Left cardiac atrium (tissue), 4 donors: ENCODE measurements at places on chromosomes 7 and 10.
A peak's percentile ranks its signal among the peaks of the same experiment; 100 is the strongest.

DNA sequence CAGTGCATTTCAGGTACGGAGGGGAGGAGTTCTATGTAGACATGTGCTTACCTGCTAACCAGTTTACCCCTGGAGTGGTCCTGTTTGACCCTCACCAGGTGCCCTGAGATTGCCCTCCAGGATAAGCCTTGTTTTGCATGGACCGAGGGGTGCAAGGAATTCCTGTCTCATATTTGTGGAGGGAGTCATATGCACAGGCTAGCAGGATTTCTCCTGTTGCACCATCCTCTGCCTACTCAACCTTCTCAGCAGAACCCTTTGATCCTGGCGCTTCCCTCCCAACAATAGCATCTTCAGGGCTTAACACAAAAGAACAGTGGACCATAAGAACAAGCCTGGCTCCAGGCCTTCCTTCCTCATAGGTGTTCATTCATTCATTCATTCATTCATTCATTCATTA lies 7.2 kb downstream of the TRPV6 start:
- no peak for DNase-seq

GRCh38 chr10:103196516-103196915 lies 3.4 kb upstream of the NT5C2 start:
- no peak for DNase-seq

DNA sequence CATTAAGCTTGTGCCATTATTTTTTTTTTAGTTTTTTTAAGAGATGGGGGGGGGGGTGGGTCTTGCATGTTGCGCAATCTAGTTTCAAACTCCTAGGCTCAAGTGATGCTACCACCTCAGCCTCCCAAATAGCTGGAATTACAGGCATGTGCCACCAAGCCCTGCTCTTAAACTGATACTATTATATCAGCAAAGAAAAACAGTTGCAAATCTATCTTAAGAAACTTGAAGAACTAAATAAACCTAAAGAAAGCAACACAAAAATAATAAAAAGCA lies 47.5 kb downstream of the BRAF start:
- DNase-seq: no peak

GRCh38 chr10:2984682-2985081 lies 82.7 kb upstream of the PFKP start:
- no peak for DNase-seq

GRCh38 chr7:149606826-149607225 lies 109.2 kb upstream of the ZNF746 start:
- DNase-seq: no peak

DNA sequence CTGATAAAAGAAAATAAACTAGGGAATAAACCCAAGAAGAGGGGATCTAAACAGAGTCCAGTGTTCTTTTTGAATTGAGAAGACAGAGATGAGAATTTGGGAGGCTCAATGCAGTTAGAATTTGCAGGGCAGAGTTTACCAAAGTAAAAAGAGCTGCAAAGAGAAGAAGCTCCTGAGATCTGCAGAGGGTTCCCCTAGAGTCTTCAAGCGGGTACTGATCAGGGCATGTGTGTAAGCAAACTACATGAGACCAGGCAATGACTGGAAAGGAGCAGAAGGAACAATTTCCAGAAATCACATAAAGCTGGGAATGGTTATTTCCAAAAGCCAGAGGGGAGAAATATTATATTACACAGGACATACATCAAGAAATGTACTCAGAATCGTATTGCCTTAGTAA lies 58.1 kb upstream of the TES start:
- DNase-seq: no peak

GRCh38 chr10:127979045-127979444 lies 72.1 kb downstream of the PTPRE start:
- DNase-seq: no peak

DNA sequence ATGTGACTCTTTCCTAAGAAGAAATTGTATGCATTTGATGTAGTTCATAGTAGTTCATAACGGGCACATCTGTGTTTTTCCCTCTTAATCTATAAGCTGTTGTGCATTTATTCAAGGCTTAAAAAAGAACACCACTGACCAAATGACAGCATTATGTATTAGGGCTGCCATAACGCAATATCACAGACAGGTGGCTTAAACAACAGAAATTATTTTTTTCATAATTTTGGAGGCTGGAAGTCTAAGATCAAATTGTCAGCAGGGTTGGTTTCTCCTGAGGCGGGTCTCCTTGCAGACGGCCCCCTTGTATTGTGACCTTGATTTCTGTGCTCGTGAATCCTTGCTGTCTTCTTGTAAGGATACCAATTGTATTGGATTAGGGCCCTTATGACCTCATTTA lies 627 bp upstream of the SSMEM1 start:
- DNase-seq: no peak

DNA sequence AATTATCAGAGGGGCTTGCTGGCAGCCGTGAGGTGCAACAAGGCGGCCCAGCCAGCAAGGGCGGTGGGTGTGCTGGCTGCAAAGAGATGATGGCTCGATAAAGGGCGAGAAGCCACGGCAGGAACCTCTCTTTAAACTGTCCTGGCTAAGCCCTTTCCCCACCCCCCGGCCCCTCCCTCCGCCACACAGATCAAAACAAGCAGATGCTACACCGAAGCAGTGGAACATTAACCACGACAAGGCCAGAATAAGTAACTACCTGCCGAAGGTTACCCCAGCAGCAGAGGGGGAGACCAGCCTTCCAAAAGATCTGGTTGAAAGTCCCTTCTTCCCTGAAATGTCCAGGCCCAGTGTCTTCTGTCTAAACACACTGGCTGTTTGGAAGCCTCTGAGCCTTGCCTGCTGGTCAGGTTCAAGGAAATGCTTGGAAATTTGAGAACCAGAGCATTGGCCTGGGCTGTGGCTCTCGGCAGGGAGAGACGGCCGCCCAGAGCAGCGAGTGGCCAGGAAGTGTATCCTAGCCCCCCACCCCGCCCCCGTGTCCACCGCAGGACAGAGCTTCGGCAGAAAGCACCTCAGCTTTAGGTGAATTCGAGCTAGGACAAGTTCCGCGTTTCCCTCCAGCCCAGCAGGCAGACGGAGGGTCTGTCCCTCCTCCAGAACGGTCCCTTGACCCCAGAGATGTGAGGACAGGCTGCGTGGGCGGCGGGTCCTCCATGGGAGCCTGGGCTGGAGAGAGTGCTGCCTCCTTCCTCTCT lies 2.1 kb downstream of the FAM20C start:
- no peak for DNase-seq

- DNase-seq: no peak
These were observed 6.5 kb downstream of the PTPRE start for GRCh38 chr10:127913368-127913759.

GRCh38 chr10:29370097-29371092 lies 81.5 kb downstream of the LYZL1 start:
- DNase-seq: no peak

DNA sequence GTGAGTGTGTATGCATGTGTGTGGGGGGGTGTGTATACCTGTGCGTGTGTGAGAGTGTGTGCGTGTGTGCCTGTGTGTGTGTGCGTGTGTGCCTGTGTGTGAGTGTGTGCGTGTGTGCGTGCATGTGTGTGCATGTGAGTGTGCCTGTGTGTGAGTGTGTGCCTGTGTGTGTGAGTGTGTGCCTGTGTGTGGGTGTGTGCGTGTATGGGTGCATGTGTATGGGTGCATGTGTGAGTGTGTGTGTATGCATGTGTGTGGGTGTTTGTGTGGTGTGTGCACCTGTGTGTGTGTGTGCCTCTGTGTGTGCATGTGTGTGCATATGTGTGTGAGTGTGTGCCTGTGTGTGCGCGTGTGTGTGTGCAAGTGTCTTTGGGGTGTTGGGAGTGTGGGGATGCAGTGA lies 6.4 kb downstream of the ANTXRL start:
- no peak for DNase-seq

DNA sequence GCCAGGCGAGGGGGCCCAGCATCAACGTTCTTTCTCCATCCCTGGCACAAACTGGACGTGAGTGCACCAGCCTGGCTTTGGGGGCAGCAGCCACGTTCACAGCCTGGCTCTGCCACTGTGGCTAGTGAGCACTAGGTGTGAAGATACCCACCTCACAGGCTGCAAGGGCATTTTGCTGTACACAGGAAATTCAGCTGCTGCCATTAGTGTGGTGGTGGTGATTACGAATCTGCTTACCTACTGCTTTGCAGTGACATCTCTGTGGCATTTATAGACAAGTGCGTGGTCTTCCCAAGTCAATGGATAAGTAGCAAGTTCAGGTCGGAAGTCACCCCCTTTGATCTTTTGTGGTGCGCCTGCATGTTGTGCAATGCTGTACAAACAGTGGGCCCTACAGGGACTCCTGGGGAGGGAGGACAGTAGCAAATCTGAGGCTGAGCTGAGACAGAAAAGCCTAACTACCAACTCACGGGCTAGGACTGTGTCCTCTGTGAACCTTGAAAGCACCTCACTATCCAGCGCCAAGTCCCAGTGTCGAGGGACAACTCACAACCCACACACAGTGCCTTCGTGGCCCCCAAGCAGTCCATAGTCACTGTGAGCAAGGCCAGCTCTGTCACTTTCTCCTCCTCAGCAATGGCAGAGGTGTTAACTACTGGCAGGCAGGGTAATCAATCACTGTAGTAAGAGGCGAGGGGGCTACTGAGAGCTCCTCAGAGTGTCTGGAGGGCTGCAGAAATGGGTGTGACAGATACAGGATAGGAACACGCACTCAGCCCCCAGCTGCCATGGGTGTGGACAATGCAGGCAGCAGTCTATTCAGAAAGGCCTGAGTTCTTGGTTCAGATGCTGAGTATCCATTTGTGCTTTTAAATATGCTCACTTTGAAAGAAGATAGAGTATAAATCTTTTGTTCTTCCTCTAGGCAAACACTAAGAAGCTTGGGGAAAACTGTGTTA lies 17.0 kb upstream of the MMP21 start:
- no peak for DNase-seq

GRCh38 chr7:45917658-45918057 lies 3.4 kb downstream of the IGFBP3 start:
- peak; percentile 84 for DNase-seq

GRCh38 chr7:10475940-10476641 lies 497.6 kb upstream of the PHF14 start:
- DNase-seq: no peak

GRCh38 chr10:69051303-69051702 lies 36.6 kb upstream of the SRGN start:
- DNase-seq: no peak

- DNase-seq: no peak
These were observed 137.8 kb downstream of the MAPK8 start for GRCh38 chr10:48444266-48444665.

DNA sequence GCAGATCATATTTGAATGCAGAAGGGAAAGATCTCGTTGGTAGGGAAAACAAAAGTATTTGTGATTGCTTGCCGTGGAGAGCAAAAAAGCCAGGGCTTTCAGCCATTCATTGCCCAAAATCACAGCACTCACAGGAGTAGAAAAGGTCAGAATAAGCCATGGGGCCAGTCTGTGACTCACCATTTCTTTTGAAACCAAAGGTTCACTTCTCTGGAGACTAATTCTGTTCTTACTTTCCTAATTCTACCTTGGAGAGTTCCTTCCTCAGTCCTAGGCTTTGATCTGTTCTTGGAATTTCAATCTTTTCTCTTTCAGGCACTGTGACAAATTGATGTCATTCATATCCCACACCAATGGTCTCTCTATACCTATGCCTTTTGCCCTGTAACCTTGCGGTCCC lies 54.1 kb upstream of the FAM180A start:
- DNase-seq: no peak

- DNase-seq: no peak
These were observed 93.2 kb downstream of the ADCYAP1R1 start for GRCh38 chr7:31145339-31145738.

- DNase-seq: no peak
These were observed 566 bp downstream of the ASNS start for GRCh38 chr7:97871659-97872024.

DNA sequence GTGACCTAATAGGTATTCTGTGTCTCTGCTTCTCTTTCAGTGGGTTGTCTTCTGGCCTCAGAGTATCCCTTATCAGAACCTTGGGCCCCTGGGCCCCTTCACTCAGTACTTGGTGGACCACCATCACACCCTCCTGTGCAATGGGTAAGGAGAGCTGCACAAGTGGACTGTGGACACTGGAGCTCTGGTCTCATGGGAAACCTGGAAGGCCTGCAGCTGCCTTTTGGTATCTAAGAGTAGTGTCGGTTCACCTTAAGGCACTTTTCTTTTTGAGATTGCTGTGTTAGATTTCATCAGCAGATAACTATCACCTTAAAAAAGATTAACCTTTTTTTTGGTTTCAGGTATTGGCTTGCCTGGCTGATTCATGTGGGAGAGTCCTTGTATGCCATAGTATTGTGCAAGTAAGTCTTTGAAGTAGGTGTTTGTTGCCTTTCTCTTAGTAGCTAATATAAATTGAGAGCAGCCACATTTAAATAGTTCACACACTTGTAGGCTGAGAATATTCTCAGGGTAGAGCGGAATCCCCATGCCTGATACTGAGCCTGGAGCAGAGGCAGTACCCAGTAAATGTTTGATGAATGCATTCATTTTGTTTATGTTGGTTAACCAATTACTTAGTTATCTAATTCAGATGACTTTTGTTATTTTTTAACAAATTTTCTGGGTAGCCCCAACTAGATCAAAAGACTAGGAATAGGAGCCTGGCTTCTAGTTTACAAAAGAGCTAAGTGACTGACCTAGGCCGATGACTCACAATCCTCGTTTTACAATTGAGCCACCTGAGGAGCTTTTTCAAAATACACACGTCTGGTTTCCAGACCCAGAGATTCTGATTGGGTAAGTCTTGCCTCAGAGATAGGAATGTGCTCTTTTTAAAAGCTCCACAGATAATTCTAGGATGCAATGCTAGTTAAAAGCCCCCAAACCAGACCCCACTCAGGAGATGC lies 3.6 kb downstream of the TMEM254 start:
- DNase-seq: no peak

- DNase-seq: no peak
These were observed 76.6 kb downstream of the GPR37 start for GRCh38 chr7:124688991-124689390.
